Suprapubic skin (tissue), 4 donors: ENCODE measurements at places on chromosomes 2 and 18.

DNA sequence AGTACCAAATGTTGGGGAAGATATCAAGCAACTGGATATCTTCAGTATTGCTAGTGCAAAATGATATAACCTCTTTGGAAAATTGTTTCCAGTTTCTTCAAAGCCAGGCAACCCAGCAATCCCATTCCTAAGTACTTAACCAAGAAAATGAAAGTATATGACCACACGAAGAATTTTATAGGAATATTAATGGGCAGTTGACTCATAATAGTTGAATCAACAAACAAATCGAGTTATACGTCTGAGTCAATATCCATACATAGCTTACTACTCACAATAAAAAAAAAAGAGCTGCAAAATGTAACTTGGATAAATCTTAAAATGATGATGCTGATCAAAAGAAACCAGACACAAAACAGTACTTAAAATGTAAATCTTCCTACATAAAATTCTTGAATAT, 810.4 kb downstream of the METTL4 start:
- DNase-seq = no peak

DNA sequence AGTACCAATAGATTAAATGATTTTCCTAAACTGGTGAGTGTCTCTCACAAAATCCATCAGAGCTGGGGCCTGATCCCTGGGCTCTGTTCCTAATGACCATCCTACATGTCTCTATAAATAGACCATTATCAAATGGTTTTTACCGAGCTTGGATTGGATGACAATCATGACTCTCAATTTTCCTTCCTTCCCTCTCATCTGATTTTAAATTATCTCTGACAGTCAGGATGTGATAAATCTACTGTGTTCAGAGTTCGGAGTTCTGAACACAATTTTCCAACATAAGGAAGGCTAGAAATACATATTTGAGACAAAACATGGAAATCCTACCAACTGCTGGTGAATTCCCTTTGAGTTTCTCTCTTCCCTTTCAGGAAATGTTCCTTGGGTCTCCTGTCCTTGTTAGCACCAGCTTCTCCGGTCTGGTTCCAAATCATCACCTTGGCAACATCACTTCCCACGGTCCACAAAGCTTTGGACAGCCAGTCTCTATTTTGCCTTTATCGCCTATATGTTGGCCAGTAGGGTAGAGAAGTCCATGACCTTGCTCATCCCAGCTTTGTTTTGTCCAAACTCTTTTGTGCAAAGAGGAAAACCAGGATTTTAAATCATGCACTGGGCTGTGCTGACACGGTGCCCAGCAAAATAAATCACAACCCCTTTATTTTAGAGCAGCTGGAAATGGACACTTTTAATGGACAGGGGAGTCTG, 139.6 kb upstream of the ITGA6 start:
- DNase-seq = no peak

DNA sequence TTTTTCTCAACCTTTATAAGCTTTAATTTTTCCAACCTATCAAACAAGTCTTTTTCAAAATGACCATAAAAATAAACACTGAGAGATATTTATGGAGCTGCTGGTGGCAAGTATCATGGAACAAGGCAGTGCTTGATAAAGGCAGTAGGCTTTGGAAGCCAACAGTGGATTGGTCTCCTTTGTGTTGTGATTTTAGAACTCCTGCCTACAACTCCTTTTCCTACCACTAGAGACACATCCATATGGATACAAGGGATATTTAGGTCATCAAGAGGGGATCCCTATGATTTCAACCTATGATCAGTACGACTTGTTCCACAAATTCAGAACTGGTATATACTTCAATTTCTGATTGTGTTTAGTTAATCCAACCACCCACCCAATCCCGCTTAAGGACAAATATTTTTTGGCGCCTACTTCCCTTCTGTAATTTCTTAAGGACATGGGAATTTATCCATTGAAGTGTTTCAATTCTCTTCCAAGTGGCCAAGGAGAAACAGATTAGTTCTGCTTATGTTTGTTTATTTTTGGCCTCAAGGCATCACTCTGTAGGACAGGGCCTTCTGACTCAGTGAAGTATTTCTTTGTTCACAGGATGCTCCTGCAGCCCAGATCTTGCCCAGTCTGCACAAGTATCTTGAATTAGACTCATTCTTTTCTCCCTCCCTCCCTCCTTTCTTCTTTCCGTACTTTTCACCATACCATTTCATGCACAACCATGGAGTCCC, 2119.6 kb upstream of the PIK3C3 start:
- DNase-seq = no peak

DNA sequence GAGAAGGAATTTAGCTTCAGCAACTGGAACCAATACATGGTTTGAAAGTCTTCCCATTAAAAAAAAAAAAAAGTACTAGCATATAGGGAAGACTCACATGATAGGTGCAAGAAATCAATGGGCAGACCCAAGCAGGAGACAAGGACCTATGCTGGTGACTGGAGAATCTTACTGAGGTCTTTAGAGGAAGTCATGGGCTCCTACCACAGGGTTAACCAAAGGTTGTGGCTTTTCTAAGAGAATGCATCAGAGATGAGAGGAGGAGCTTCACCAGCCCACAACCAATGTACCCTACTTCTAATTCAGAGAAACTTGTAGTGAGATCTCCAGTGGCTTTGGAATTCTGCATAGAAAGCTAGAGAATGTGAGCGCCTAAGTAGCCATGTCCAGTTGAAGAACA, 207.4 kb downstream of the NCKAP5 start:
- DNase-seq = no peak

DNA sequence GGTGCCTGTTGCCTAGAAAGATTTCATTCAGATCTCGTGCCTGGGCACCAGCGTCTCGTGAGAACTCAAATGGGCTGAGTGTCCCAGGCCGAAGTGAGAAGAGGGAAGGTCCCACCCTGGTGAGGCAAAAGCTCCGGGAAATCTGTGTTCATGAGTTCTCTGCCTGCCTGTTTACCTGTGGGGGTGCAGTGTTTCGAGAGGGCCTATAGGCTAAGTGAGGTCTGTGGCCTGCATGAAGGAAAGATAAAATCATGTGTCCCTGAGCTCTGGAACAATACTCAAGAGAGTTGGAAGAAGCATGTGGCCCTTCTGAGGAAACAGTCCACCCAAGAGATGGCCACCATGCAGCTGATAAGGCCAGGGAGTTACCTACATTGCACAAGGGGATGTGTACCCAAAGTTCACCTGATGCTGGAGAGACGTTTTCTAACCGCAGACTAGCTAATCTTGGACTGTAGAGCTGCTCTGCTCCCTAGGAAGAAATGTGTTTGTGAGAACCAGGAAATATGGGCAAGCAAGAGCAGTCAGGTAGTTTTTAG, 63.5 kb upstream of the ST3GAL5 start:
- DNase-seq = no peak

DNA sequence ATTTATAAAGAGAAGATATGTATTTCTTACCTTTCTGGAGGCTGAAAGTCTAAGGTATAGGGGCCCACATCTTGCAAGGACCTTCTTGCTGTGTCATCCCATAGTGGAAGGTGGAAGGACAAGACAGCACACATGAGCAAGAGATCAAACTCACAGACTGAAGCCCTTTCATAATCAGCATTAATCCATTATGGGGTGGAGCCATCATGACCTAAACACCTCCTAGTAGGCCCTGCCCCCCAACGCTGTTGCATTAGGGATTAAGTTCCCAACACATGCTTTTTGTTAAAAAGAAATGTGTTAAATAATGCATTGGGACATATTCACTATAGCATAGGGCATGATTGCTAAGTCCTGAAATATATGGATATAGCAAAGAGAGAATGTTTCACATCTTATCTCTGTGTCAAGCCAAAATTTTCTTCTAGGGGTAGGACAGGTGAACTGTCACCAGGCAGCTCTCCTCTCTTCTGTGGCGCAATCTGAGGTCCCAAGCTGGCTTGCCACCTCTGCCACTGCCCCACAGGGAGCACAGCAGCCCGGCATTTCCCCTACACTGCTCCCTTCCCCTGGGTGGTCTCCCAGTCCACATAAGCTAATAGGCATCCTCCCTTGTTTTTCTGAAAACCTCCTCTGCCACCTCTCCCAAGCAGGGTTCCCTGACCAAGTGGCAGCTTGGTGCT, 8.3 kb upstream of the CTIF start:
- DNase-seq = no peak

DNA sequence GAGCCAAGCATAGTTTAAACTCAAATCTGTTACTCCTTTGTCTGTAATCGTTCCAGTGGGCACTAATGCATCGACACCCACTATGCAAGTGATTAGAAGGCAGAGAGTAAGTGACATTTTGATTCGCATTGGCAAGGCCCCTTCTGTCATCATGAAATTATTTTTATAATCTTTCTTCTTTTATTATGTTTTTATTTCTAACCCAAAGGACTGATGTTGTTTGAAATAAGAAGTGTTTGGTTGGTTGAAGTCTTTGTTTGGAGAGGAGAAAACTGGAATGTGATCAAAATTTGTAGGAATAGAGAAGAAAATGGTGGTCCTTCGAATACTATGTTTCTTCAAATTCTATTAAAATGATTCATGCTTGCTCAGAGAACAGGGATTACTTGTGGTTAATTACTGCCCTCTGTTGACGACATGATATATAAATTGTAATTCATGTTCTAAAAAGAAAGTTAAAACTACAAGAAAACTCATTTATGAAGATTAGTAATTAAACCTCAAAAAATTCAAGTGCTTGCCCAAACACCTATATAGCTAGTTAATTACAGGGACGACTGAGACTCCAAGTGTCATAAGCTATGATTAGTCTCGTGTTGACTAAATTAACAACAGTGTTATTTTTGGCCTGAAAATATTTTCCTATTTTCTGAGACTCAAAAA, 26.4 kb upstream of the TFPI start:
- no peak for DNase-seq

GRCh38 chr2:98576666-98577312, 31.5 kb downstream of the COA5 start:
- no peak for DNase-seq

DNA sequence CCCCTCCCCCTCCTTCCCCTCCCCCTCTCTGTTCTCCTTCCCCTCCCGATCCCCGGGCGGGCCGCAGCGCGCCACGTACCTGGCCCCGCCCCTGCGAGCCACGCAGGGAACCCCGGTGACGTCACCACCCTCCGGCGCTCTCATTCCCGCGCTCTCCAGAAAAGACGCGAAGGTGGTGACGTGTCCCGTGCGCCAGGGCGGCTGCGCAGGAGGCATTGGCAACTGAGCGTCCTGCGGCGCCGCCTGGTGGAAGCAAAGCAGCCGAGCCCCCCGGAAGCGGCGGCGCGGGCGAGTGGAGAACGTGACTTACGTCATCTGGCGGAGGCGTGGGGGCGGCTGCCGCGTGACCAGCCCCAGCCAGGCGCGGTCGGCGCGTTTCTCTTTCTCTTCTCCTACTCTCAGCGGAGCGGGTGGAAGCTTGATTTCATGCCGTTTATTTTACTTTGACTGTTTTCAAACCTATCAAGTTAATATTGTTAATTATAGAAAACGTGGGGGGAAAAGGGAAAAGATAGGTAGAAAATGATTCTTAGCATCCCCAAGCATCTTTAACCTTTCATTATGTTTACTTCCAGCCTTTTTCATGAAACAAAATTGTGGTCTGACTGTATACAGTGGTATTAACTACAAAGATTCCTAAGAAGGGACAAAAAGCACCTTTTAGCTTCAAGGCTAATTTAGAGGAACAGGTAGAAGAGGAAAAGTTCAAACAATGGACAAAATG, 48.1 kb downstream of the C2orf42 start:
- peak; percentile 99 for DNase-seq

- DNase-seq = no peak
These were observed 135.8 kb downstream of the SH3RF3 start for GRCh38 chr2:109264595-109265328.

DNA sequence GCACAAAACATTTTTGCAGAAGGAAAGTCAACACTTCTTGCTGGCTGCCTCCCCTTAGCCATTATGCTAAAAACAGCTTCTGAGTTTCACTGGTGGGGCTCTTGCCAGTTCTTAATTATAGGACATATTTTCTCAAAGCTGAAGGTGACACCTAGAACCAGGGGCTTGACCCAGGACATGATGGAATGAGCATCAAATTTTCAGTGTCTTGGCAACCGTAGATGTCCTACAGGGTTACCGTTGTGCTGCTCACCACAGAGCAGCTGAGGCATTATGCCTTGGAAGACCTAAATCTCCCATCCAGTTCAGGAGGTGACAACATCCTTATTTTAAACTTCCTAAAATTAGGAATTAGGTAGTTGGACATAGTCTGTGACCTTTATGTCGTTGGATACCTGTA, 46.7 kb downstream of the TMEM185B start:
- no peak for DNase-seq

- DNase-seq = no peak
These were observed 84.3 kb downstream of the TNS1 start for GRCh38 chr2:217918308-217919024.

DNA sequence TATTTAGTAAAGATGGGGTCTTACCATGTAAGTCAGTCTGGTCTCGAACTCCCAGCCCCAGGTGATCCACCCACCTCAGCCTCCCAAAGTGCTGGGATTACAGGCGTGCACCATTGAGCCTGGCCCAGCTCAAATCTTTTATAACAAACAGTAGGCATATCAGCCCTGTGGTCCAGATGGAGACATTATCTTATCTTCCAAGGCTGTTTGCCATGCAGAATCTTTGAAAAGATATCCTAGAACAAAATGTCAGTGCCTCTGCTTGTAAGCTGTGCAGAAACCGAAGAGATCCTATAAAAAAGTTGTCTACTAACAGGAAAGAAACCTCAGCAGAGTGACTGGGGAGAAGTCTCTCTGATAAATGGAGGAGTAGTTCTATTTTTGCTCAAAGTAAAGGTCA, 142.1 kb downstream of the PTH2R start:
- DNase-seq = no peak

DNA sequence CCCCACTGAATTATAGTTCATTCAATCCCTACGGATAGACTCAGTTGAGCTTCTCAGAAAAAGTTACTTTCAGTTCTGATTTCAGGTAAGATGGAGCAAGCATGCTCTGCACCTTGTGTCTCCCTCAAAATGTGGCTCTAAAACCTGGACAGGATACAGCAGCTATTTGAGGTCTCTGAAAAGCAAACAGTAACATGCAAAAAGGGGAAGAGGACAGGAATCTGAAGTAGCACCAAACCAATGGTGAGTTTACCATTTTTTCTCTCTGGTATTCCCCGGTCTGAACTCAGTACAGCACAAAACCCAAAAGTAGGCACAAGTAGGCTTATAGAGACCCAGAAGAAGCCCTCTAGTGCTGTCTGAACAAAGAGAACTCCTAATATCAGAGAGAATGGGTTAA, 34.1 kb downstream of the LANCL1 start:
- DNase-seq = no peak

DNA sequence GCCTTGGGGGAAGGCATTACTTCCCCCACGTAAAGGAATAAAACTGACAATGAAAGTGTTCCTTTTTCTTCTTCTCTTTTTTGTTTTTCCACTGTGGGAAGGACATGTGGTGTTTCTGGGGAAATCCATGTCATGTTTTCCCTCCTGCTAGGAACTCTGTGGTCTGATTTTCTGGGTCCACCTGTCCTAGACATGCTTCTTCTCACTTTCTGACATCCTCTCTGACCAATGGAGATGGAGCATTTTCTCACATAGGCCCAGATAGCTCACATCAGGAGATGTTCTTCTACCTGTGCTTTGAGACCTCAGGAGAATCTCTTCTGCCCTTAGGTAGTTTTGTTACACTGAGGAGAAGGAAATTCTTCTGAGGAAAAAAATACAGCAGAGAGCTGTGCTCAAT, 252.0 kb upstream of the SIX3 start:
- no peak for DNase-seq
